GM23338 (cell line): ENCODE measurements at places on chromosomes 2 and 18.

- no peak for DNase-seq
Observed at GRCh38 chr2:15788455-15788829, 151.9 kb upstream of the MYCN start.

- DNase-seq = peak; percentile 49
Observed at GRCh38 chr2:96115631-96116423, 544 bp downstream of the ADRA2B start.

GRCh38 chr2:12259493-12259892 is 457.2 kb upstream of the TRIB2 start:
- DNase-seq = no peak

DNA sequence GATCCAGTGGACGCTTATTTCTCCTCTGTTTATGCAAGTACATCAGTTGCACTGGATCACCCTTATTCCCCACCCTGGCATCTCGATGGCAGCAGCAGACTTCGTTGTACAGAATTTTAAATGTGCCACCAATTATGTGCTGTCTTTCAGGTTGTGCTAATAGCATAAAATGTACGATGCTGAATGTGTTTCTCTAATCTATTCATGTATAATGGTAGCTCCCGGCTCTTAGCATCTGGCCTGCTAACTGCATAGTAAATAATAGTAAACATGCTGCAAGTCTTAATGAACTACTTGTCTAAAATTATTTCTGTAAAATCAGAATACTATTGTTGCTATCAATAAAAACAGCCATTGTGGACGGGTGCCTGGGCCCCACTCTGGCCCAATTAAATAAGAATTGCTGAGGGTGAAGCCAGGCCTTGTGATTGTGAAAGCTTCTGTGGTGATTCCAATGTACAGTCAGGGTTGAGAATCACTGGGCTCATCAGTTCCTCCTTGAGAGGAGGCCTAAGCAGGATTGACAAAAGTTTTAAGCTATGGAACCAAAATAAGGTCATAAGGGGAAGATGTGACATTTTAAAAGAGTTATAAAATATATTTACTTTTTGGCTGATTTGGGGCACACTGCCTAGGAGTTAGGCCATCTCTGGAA is 14.4 kb upstream of the MYO3B start:
- DNase-seq = no peak

- DNase-seq = peak; percentile 57
Observed at GRCh38 chr2:24825883-24826772, 32.9 kb downstream of the CENPO start.
